ENCODE measurements at places on chromosomes 16 and 17. TPM values are rescaled to one million over a fixed set of nuclear protein-coding genes. Genes with fewer than 3 reads are reported as not detected.

Gene GP1BA
- total RNA-seq: not detected

Gene FBXL19
- total RNA-seq: 16.8 TPM

GRCh38 chr16:5581908-5582307 is 484.3 kb upstream of the EEF2KMT start:
- DNase-seq: no peak

GRCh38 chr16:69888005-69888590 is 63.0 kb upstream of the CLEC18A start:
- DNase-seq: no peak

DNA sequence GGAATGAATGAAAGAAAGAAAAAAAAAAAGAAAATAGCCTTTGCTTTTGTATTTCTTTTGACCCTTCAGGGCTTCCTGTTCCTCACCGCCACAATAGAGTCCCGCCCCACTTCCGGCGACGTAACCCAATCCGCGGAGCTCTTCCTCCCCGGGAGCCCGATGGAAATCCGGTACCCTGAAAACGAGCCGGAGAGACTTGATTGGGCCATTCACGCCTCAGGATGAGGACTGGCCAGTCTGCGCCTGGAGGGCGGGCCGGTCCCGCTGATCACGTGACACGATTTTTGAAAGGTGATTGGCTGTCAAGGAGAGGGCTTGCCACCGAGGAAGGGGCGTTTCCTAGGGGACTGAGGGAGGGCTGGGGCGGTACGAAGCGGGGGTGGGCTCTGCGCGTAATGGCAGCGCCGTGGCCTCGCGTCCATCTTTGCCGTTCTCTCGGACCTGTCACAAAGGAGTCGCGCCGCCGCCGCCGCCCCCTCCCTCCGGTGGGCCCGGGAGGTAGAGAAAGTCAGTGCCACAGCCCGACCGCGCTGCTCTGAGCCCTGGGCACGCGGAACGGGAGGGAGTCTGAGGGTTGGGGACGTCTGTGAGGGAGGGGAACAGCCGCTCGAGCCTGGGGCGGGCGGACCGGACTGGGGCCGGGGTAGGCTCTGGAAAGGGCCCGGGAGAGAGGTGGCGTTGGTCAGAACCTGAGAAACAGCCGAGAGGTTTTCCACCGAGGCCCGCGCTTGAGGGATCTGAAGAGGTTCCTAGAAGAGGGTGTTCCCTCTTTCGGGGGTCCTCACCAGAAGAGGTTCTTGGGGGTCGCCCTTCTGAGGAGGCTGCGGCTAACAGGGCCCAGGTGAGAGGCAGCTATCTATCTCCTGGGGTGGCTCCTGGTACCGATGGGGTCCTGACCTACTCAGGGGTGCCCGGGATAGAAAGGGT is at the start of the genes PSME3IP1 and RSPRY1:
Gene PSME3IP1, minus strand, starts transcription at position 95 of the 927 bp plus-strand sequence. CDS start 12,185 bp downstream, outside the sequence.
Gene RSPRY1, plus strand, starts transcription at position 385 of the 927 bp plus-strand sequence. CDS start 18,330 bp downstream, outside the sequence.
- peak; percentile 99 for DNase-seq

Gene SPATA33
- 12.6 TPM for total RNA-seq

DNA sequence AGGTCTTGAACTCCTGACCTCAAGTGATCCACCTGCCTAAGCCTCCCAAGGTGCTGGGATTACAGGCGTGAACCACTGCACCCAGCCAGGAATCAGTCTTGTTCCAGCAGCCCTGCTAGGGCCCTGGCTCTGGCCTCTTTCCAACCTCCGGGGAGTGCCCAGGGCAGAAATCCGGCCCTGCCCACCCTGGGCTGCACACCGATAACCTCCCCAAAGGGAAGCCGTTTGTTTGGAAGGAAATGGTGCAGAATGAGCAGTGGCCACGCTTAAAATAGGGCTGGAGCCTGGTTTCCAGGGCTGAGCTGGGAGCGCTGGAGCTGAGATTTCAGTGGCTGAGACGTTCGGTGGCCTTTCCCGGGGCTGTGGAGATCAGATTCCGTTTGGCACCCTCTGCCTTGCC is 17.8 kb upstream of the EMP2 start:
- no peak for DNase-seq

DNA sequence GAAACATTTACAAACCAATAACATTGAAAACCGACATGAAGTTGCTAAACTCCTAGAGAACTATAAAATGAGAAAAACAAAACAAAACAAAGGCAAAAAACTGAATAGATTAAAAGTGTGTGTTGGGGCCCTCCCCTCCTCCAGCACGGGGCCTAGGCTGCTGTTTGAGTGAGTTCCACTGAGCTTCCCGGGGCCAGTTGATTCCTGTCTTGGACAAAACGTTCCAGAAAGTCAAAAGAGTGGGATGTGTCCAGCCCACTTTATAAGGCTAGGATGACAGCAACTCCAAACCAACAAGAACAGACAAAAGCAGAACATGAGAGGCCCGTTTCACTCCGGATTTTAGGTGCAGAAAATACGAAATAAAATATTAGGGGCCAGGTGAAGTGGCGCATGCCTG is 11.6 kb upstream of the CSNK1D start:
- no peak for DNase-seq

- peak; percentile 28 for DNase-seq
Observed at GRCh38 chr17:18017958-18018357, 21.0 kb downstream of the ATPAF2 start.

DNA sequence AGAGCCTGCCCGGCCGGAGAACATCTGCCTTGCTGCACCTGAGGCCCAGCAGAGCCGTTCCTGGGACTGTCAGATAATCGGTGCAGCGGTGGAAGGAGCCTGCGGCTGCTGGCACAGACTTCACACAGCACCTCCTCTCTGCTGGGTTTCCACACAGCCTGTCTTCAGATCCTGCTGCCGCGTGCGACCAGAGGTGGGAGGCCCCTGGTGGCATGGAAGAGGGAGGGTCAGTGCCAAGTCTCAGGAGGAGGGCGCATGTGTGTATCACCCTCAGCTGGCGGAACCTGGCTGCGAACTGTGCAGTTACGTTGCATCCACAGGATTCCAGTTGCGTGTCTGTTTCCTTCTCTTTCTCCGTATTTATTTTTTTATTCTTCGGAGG is 3.3 kb downstream of the CDK5R1 start:
- no peak for DNase-seq

DNA sequence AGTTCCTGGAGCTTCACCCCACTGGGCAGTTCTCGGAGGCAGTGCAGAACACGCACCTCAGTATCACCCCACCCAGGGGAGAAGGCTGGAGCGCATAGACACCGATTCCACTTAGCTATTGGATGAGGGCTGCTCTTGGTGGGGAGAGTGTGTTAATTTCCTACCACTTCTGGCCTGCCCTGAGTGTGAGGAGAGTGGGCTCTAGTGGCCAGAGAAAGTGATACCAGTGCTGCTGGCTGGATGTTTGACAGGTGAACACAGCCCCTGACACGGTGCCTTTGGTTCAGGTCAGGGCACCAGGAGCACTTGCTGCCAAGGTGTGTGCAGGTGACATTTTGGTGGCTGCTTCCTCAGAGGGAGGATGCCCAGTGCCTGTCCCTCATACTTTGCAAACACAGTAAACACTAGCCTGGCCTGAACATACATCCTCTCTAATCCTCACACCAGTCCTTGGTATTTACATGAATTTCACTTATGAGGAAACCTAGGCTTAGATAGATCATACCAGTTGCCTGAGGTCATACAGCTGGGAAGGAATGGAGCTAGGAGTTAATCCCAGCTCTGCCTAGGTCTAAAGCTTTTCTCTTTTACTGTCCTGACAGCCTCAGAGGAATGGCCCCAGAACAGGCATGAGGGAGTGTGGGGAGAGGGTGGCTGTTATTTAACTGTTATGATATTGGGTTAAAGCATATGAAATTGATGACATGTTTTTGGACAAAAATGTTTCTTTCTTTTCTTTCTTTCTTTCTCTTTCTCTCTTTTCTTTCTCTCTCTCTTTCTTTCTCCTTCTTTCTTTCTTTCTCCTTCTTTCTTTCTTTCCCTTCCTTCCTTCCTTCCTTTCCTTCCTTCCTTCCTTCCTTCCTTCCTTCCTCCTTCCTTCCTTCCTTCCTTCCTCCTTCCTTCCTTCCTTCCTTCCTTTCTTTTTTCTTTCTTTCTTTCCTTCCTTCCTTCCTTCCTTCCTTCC is 21.0 kb upstream of the ITGAX start:
- peak; percentile 35 for DNase-seq

Gene CAVIN1
- 412 TPM for total RNA-seq
